ENCODE measurements at places on chromosomes 3 and 15.

DNA sequence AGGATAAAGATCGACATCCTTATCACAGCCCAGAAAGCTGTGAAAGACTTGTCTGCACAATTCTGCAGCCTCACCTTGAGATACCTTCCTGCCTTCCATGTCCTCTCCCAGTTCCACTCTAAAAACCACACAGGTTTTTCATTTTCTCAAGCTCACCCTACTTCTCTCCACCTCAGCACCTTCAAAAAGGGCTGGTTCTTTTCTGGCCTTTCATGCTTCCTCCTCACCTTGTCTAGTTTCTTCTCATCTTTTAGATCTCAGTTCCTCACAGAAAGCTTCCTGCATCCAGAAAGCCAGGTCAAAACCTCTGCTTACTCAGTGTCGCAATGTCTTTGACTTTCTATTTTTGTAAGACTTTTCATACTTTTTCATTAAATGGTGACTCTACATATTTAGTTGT is 140.2 kb upstream of the STT3B start:
- no peak for DNase-seq

DNA sequence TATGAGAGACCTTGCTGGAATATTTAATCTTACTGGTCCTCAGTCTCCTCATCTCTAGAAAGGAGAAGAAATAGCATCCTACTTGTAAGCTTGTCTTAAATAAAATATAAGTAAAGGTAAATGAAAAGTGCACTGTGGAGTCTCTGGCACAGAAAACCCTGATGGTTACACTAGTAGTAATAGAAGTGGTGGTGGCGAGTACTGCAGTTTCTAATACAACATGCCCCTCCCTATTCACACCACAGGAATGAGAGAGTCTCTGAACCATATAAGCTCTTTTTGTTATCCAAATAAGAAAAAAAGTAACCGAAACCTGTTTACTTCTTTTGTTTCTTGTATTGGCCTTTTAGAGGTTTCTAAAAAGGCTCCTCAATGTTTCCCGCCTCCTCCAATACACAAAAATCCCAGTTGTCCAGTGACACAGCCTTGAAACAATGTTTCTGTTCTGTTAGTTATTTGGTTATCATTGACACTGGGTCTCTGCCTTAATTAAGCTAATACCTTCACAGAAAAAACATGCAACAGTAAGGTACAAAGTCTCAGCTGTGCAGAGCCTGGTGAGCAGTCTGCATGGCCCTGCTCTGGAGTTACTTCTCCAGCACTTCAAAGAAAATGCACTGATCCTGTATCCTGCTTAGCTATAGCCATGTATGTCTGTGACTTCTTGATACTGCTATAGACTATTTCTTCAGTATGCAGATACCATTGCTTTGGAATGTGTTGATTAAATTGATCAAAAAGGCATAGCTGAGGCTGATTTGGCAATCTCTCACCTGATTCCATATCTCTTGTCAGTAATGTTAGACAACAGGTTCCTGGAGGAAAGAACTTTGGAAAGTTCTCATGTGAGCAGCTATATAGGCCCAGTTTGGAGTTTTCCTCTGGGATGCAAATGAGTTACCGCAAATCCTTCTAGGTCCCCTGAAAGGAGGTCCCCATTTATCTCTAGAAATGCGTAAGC is 315.6 kb upstream of the IL12A start:
- DNase-seq: no peak

GRCh38 chr15:83947156-83947555 is 288.4 kb upstream of the GOLGA6L4 start:
- DNase-seq: no peak

- DNase-seq: no peak
Measured at GRCh38 chr3:118504906-118505305, 529.7 kb downstream of the IGSF11 start.

GRCh38 chr3:134656211-134656800 is 5.5 kb upstream of the KY start:
- no peak for DNase-seq

DNA sequence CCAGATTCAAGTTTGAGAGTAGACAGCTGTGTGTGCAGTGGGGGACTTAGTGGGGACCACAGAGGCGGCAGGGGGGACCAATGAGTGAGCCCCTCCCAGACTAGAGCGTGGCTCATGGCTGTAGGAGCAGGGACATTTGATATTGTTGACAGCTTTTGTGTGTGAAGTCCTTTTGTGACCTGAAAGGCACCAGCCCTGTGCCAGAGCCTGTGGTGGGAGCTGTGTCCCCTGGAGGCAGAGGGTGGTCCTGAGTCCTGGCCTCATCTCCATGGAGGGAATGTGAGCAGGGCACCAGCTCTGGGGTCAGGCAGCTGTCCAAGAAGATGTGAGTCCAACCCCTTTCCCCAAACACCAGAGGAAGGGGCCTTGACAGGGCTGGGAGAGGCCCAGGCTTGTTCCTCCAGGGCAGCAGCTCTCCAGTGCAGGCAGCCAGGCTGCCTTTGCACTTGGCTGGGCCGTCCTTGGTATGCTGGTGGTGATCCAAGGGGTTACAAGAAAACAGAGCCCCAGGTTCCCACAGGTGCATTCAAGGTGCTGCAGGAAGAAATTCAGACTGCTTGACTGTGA is 10.1 kb upstream of the C3orf22 start:
- no peak for DNase-seq

DNA sequence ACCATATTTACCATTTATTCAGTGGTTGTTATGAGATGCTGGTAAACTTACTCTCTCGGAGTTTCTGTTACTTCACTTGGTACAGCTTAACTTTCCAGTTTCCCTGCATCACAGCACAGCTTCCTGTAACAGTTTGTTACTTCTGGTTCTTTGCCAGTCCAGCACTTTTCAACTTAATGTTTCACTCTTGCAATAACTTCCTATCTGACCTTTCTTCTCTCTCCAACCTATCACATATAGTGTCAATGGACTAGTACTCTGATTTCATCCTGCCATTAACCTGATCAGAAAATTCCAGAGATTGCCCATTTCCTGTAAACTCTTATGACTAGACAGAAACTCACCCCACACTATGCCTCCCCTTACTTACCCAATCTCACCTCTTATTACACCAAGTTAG is 3.9 kb upstream of the ATP11B start:
- no peak for DNase-seq

- DNase-seq: no peak
Measured at GRCh38 chr3:143531101-143531500, 317.2 kb downstream of the SLC9A9 start.

Data from CMK (cell line).